Stimulated activated CD4-positive, alpha-beta T cell treated with anti-CD3 and anti-CD28 coated beads, Interleukin-1b, Interleukin-23, amount 100 ng/mL, for 4 hours (primary cell): ENCODE measurements at places on chromosomes 2 and 18.

GRCh38 chr2:239389414-239390329 lies 11.1 kb downstream of the HDAC4 start:
- no peak for DNase-seq

GRCh38 chr2:231634412-231634811 lies 41.7 kb downstream of the TEX44 start:
- DNase-seq, result no peak

DNA sequence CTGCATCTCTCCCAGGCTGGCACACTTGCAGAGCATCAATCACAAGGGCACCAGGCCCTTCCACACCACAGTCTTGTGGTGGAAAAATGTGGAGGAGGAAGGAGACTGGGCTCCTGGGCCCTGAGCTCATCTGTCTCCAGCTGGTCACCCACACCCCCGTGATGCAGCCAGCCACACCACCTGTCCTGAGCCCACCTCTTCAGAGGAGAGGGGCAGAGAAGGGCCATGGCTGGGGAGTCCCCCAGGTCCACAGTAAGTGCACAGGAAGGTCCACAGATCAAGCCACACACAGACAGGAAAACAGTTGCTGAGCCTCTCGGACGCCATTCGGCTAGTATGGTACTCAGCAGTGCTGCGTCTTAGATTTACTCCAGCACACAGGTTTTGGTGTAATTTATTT lies 203.5 kb upstream of the SALL3 start:
- no peak for DNase-seq

DNA sequence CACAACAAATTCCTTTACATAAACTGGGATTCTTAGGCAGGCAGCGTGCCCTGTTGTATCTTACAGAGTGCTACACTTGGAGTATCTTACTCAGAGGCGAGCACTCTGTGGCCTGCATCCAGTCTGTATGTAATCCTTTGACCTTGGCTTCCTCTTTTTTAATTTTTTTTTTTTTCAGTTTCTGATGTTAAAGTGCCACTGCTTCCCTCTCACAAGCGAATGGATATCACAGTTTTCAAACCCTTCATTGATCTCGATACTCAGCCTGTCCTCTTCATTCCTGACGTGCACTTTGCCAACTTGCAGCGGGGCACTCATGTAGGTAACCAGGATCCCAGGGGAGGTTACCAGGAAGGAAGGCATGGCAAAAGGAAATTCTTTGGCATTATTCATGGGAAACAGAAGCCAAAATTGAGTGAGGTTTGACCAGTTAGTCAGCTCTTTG lies 40.4 kb downstream of the GRHL1 start:
- DNase-seq, result no peak

DNA sequence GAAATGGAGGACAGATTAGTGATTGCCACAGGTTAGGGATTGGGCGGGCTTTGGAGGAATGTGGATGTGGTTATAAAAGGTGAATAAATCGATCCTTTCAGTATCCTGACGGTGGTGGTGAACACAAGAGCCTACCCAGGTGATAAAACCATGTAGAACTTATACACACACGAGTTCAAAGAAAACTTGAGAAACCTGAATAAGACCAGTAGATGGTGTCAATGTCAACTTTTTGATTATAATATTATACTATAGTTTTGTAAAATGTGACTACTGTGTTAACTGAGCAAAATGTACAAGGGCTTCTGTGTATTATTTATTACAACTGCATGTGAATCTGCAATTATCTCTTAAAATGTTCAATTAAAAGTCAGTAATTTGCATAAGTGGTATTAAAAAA lies 136.3 kb downstream of the ERBB4 start:
- no peak for DNase-seq

- no peak for DNase-seq
Observed at GRCh38 chr2:72851333-72851732, 25.5 kb upstream of the EXOC6B start.

GRCh38 chr18:48693625-48694262 lies 154.9 kb downstream of the CTIF start:
- no peak for DNase-seq

DNA sequence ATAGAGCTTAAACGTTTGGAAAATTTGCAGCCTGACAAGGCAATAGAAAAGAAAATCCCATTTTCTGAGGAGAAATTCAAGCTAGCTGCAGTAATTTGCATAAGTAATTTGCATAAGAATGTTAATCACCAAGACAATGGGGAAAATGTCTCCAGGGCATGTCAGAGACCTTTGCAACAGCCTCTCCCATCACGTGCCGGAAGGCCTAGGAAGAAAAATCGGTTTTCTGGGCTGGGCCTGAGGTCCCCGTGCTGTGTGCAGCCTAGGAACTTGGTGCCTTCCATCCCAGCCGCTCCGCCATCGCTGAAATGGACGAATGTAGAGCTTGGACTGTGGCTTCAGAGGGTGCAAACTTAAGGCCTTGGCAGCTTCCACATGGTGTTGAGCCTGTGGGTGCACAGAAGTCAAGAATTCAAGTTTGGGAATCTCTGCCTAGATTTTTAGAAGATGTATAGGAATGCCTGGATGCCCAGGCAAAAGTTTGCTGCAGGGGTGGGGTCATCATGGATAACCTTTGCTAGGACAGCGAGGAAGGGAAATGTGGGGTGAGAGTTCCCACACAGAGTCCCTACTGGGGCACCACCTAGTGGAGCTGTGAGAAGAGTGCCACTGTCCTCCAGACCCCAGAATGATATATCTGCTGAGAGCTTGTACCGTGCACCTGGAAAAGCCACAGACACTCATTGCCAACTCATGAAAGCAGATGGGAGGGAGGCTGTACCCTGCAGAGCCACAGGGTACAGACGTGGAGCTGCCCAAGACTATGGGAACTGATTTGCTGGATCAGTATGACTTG lies 164.6 kb downstream of the GULP1 start:
- no peak for DNase-seq

DNA sequence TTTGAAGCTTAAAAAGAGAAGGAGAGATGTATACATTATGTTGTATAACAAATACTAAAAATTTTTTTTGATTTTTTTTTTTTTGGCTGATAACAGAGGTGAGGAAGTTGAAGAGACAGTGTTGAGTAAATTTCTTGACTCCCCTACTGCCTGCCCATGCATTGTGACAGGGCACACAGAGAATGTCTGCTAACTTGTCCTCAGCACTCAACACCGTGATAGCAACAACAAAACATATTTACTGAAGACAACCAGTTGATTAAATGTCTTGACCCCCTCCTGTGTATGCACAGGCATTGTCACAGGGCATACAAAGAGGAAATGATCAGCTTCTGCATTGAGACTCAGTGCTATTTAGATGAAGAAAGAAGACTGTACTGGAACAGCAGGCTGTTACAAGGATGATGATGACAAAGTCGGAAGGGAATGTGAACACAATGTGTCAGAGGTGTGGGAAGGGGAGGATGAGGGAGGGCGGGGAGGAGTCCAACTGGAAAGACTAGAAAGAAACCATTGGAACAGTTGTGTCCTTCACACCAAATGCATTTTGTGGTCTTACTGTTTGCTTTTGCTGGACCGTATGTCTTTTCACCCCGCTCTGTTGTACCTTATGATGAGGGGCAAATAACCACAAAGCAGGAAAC lies 89.5 kb downstream of the CERS6 start:
- no peak for DNase-seq

DNA sequence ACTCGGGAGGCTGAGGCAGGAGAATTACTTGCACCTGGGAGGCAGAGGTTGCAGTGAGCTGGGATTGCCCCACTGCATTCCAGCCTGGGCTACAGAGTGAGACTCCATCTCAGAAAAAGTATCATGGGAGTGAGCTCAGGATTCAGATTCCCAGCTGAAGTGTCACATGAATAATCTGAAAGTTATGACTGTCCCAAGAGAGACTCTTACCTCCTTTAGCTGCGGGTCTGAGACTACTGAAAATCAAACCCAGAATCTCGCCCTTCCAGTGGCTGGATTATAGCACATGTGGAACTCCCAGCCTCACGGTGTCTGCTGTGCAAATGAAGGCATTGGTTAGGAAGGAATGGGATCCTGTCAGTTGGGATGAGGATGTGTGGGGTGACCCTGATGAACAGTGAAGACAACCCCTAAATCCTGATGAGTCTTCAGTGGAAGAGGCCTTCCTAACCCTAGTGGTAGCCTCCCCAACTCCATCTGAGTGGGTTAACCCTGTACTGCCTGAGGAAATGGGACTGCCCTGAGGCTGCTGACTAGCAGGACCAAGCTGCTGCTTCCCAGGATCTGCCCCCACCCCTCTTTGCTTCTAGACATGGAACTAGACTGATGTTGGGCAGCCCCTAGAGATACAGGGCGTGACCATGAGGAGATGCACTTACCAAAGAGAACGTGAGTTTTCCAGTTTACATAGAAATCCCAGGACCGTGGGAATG lies 16.5 kb downstream of the BOK start:
- no peak for DNase-seq

DNA sequence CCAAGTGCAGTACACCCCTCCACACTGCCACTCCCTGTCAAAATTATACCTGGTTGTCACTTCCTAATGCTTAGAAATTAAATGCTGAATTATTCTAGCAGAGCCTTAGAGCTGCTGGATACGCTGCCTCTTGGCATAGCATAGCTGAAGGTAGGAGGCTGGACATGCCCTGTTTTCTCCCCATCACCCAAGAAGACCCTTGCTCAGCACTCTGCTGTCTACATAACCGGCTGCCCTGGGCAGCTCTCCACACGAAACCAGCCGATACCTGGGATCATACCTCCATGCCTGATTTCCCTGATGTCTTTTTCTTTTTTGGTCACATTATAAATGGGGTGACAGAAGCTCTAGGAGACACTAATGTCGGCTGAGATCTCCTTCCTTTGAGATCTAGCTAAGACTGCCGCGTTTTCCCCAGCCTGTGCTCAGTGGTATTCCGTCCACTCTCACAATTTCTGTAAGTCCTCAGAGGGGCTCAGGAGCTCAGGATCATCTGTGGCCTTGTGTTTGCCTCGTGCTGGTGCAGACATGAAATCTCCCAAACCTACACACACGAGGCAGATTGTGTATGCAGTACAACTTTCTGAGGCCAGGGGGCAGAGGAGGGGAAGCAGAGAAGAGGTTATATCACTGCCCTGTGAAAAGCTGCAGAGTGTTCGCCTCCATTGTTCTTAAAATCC lies 13.5 kb upstream of the ZAP70 start:
- peak; percentile 49 for DNase-seq

DNA sequence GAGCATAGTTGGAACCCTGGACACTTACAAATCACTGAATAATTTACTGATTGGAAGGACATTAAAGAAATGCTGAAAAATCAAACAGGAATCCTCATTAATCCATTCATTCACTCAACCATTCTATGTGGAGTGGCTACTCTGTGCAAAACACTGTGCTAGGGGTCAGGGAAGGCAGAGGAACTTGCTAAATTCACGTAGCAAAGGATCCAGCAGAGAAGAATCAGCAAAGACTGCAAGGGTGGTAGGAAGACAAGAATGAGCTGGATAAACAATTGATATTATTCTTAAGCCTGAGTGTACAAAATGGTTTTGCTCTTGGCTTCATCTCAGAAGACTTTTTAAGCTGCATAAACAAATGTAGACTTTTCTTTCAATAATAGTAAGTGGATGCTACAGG lies 164.3 kb upstream of the CAVIN2 start:
- DNase-seq, result no peak

DNA sequence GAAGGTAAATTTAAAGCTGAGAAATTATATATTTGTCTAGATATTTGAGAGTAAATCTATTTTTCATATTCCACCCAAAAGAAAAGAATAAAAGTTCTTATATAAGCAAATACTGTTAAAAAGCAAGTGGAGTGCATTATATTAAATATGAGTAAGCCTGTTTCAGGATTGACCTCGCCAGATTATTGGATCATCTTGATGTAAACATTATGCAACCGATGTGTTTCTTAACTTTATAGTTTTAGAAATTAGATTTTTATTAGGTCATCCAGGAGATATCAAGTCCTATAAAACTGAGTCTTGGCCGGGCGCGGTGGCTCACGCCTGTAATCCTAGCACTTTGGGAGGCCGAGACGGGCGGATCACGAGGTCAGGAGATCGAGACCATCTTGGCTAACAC lies 100.3 kb upstream of the MSTN start:
- no peak for DNase-seq

DNA sequence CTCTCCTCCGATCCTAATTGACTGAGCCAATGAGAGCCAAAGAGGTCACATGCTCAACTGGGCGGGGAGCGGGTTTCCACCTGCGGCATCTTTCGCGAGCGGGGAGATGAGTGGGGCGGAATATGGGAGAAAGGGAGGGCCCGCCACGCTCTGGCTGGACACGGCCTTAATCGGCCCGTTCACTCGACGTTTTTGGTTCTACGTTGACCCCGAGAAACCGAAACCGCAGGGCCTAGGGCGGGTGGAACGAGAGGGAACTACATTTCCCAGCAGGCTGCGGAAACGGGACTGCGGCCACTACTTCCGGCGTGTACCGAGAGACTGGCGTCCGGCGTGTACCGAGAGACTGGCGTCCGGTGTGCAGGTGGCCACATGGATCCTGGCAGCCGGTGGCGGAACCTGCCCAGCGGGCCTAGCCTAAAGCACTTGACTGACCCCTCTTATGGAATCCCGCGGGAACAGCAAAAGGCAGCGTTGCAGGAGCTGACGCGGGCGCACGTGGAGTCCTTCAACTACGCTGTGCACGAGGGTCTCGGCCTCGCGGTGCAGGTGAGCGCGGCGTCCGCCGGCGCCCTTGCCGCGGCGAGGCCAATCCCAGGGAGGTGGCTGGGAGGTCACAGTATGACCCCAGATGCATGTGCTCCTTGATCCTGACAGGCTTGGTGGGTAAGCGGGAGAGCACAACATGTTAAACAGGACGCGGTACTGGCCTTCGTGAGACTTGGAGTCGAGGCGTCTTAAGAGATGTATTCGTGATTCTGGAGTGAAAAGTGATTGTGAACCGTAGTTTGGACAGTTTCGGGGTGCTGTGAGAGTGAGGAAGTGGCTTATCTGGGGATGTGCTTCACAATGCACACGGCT lies at the start of gene POLR1B:
POLR1B (plus strand) TSS at position 343 of the 861 bp plus-strand sequence; CDS start at position 373, 30 bp downstream.
- DNase-seq, result peak; percentile 59

- no peak for DNase-seq
Observed at GRCh38 chr2:138269765-138270164, 231.8 kb upstream of the SPOPL start.
